Sigmoid colon (tissue), 7 donors: ENCODE measurements at places on chromosomes 16 and 17. TPM values are rescaled to one million over a fixed set of nuclear protein-coding genes. Genes with fewer than 3 reads are reported as not detected.

DNA sequence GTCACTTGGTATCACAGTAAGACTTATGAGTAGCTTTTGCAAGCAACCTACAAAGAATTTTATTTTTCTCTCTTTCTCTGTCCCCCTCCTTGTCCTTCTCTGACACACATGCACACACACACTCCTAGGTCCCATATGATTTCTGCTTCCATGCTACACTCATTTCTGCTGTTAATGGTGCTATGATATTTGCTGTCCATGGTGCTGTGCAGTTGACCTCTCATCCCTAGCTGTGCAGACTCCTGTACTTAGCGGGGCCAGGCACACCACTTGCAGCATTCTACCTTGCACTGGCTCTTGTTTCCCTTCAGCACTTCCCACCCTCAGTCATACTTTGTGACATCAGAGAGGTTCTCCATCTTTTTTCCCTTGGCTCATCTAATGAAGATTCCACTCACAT, 158.9 kb upstream of the CNTNAP4 start:
- H3K27me3 ChIP-seq, result no peaks in the 10 kb centered on the region
- H3K27ac ChIP-seq, result no peak overlapping the region
- no peak overlapping the region for H3K4me3 ChIP-seq
- DNase-seq, result no peak
- H3K36me3 ChIP-seq, result no peaks in the 10 kb centered on the region

- no peak overlapping the region for H3K4me3 ChIP-seq
- no peak for DNase-seq
- no peaks in the 10 kb centered on the region for H3K36me3 ChIP-seq
- no peaks in the 10 kb centered on the region for H3K4me1 ChIP-seq
- no peaks in the 10 kb centered on the region for H3K27me3 ChIP-seq
Observed at GRCh38 chr16:27152121-27152520, 51.2 kb upstream of the KDM8 start.

GRCh38 chr17:21090902-21091618, 35.7 kb upstream of the DHRS7B start:
- no peaks in the 10 kb centered on the region for H3K27me3 ChIP-seq
- H3K27ac ChIP-seq, result no peak overlapping the region
- H3K4me1 ChIP-seq, result no peaks in the 10 kb centered on the region
- H3K36me3 ChIP-seq, result no peaks in the 10 kb centered on the region
- DNase-seq, result no peak

Gene FUS
- 44.1 TPM for total RNA-seq

GRCh38 chr16:72835086-72835485, 212.8 kb downstream of the ZFHX3 start:
- no peaks in the 10 kb centered on the region for H3K36me3 ChIP-seq
- no peak for DNase-seq
- no peaks in the 10 kb centered on the region for H3K4me1 ChIP-seq
- H3K27me3 ChIP-seq, result no peaks in the 10 kb centered on the region

DNA sequence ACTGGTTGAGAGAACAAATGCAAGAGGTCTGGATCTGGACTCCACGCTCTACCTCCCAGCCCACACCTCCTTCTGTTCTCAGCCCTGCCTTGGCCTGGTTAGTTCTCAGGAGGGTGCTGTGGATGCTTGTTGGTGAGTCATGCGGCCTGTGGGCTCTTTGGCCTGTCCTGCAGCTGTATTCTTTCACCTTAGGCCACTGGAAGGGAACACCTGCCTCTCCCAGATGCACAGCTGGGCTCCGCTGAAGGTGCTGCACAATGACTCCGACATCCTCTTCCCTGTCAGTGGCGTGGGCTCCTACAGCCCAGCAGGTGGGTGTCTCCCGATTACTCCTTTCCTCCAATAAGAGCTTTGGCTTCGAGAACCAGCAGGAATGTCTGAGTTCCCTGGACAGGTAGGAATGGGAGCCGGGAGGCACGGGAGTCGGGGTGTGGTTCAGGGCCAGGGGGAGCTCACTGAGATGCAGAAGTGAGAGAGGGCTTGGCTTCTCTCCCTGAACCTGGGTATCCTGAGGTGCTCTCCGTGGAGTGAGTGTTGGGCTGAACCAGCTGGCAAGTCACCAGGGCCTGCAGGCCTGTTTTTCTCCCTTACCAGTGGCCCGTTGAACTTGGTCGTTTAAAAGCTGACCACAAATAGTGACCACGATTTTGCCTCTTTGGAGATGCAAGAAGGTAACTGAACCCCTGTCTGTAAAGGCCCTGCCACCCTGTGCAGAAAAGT, 85.0 kb downstream of the SNX29 start:
- no peaks in the 10 kb centered on the region for H3K36me3 ChIP-seq
- H3K4me3 ChIP-seq, result no peak overlapping the region
- no peak for DNase-seq
- H3K27me3 ChIP-seq, result no peaks in the 10 kb centered on the region
- peak overlapping the region; percentile 79 for H3K27ac ChIP-seq
- H3K4me1 ChIP-seq, result no peaks in the 10 kb centered on the region

- H3K4me1 ChIP-seq, result no peaks in the 10 kb centered on the region
- no peak overlapping the region for H3K27ac ChIP-seq
- H3K27me3 ChIP-seq, result no peaks in the 10 kb centered on the region
- no peak overlapping the region for H3K4me3 ChIP-seq
Observed at GRCh38 chr16:80027007-80027965, 426.7 kb upstream of the MAF start.

Gene BEAN1
- not detected for total RNA-seq

Gene IKZF3
- 0.33 TPM for total RNA-seq

GRCh38 chr17:67492251-67492740, 115.2 kb downstream of the PITPNC1 start:
- H3K4me1 ChIP-seq, result peaks cover 32% of the 10 kb centered on the region
- H3K27me3 ChIP-seq, result no peaks in the 10 kb centered on the region
- no peak overlapping the region for H3K4me3 ChIP-seq
- H3K36me3 ChIP-seq, result no peaks in the 10 kb centered on the region
- no peak for DNase-seq

DNA sequence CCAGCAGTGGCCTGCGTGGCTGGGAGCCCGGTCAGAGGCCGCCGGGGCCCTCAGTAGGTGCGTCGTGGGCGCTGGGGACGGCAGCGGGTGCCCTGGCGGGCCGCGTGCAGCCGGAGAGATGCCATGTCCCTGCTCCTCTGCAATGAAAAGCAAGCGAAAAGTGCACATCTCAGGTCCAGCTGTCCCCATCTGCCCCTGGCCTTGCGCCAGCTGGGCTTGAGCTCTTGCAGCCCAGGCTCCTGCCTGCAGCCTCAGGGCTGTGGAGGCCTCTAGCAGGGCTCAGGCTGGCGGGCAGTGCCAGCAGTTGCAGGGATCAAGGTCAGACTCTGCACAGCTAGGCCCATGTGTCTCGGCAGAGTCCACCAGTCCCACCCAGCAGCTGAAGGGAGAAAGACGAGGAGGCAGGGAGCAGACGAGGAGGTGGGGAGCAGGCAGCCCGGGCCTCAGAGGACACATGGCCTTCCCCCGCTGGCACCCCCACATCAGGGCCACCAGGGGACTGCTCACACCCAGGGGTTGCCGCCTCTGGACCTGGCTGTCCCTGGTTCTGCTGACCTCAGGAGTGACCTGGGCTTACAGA, 11.2 kb downstream of the SLC16A3 start:
- H3K36me3 ChIP-seq, result peaks cover 8% of the 10 kb centered on the region
- no peaks in the 10 kb centered on the region for H3K27me3 ChIP-seq
- no peak overlapping the region for H3K4me3 ChIP-seq
- no peaks in the 10 kb centered on the region for H3K4me1 ChIP-seq

Gene QRICH2
- total RNA-seq, result 2.5 TPM

GRCh38 chr17:8147805-8148404, 4.3 kb downstream of the PER1 start:
- no peaks in the 10 kb centered on the region for H3K27me3 ChIP-seq
- H3K36me3 ChIP-seq, result peaks cover 80% of the 10 kb centered on the region
- peak overlapping the region; percentile 99 for H3K27ac ChIP-seq
- DNase-seq, result peak; percentile 63
- no peak overlapping the region for H3K4me3 ChIP-seq
- H3K4me1 ChIP-seq, result peaks cover 41% of the 10 kb centered on the region

DNA sequence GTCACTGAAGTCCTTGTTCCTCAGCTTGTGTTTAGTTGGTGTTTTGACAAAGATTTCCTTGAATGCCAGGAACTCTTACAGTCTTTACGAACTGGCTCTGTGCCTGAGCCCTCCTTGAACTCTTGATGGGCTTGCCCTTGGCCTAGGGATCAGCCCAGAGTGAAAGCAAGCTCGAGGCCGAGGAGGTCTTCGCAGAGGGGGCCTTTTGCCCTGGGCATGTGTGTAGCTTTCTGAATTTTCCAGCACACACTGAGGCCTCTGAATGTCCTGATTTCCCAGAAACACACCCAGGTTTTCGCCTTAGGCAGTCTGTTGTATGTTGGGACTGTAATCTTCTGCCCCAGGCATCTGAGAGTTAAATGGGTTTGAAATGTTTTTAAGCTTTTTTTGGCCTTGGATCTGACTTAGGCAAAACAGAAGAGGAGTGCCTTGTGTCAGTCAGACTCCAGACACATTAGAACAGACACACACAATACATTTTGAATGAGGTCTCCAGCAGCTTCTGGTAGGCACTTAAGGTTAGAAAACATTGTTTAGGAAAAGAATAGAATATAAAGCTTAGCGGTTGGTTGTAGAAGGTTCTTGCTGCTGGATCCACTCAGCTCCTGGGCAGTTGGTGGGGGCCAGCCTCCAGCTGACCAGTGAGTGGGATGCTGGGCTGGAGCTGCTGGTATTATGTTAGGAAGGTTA, 17.1 kb downstream of the FOXK2 start:
- H3K4me3 ChIP-seq, result peak overlapping the region; percentile 14
- H3K27ac ChIP-seq, result peak overlapping the region; percentile 91
- DNase-seq, result peak; percentile 77
- H3K4me1 ChIP-seq, result no peaks in the 10 kb centered on the region
- no peaks in the 10 kb centered on the region for H3K27me3 ChIP-seq

GRCh38 chr17:58338841-58339754, 10.5 kb upstream of the TSPOAP1 start:
- peaks cover 38% of the 10 kb centered on the region for H3K4me1 ChIP-seq
- DNase-seq, result peak; percentile 80
- peak overlapping the region; percentile 68 for H3K27ac ChIP-seq

DNA sequence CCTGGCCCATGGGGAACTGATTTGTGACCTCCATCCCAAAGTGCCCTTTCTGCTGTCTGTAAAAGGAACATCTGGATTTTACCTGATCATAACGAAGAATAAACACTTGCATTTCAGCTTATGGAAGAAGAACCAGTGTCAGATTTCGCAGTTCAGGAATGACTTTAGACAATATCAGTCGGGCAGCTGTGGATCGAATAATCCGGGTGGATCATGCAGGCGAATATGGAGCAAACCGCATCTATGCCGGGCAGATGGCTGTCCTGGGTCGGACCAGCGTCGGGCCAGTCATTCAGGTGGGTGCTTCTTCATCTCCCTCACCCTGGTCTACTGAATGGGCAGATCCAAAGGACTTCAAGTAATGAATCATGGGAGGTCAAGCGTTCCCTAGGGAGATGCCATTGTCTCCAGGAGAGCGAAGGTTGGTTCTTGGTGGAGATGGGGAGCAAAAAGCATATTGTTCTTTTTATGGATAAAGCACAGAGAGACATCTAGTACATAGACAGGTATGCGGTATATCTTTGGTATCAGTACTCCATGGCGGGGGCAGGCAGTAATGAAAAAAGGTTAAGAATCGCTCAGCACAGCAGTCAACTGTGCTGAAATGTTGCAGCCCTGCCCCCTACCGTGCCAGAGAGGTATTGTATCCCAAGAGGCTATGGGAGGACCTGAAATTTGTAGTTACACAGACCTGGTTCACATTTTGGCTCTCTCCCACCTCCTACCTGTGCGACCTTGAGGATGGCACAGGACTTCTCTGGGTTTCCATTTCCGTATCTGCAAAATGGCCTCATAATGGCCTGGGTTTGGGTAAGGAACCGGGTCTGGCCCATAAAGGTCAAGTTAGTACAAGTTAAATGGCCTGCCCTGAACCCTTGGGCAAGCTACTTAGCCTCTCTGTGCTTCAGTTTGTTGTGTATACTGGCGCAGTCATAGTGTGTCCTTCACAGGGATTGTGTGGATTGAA, 4.7 kb downstream of the COQ7 start:
- H3K27me3 ChIP-seq, result no peaks in the 10 kb centered on the region
- no peak overlapping the region for H3K4me3 ChIP-seq
- H3K4me1 ChIP-seq, result peaks cover 24% of the 10 kb centered on the region
- no peaks in the 10 kb centered on the region for H3K36me3 ChIP-seq

DNA sequence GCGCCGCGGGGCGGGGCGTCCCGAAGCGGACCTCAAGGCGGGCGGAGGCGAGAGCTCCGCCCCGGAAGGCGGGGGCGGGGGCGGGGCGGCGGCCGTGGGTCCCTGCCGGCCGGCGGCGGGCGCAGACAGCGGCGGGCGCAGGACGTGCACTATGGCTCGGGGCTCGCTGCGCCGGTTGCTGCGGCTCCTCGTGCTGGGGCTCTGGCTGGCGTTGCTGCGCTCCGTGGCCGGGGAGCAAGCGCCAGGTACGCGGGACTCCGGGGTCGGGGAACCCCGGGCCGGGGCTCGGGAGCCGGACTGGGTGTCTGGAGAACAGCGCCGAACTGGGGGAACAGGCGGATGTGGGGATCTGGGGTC, at the start of gene TNFRSF12A:
TSS of gene TNFRSF12A (plus strand) at position 122 of the 357 bp plus-strand sequence. CDS start at position 152, 30 bp downstream.
- H3K27me3 ChIP-seq, result peaks cover 17% of the 10 kb centered on the region
- H3K4me1 ChIP-seq, result peaks cover 51% of the 10 kb centered on the region
- H3K4me3 ChIP-seq, result peak within 1 kb of the TSS; percentile 46
- H3K27ac ChIP-seq, result peak within 1 kb of the TSS; percentile 98

DNA sequence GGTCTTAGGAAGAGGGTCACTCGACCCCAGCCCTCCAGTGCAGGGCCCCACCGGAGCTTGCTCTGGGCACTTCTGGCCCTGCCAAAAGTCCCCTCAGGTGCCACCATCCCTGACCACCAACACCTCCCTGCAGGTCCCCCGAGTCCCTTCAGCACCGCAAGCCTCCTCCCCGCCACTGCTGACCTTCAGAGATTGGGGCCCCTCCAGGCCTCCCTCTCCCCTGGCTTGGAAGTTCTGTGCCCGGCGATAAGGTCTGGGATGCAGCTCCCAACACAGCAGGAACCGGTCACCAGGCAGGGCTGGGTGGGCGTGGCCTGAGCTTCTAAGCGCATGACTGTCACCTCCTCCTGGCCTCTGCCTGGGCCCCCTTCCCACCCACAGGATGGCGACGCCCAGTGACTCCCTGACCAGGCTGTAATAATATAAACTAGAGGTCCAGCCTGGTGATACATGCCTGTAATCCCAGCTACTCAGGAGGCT, 11.2 kb downstream of the PIEZO1 start:
- no peaks in the 10 kb centered on the region for H3K27me3 ChIP-seq
- no peak overlapping the region for H3K4me3 ChIP-seq
- H3K36me3 ChIP-seq, result no peaks in the 10 kb centered on the region
- peak; percentile 85 for DNase-seq
- H3K27ac ChIP-seq, result peak overlapping the region; percentile 97

- H3K4me1 ChIP-seq, result peaks cover 16% of the 10 kb centered on the region
- DNase-seq, result peak; percentile 100
- H3K4me3 ChIP-seq, result peak within 1 kb of the TSS; percentile 97
- peaks cover 28% of the 10 kb centered on the region for H3K36me3 ChIP-seq
- H3K27me3 ChIP-seq, result no peaks in the 10 kb centered on the region
Observed at GRCh38 chr17:82458179-82458884, at the start of gene NARF. TSS of gene NARF (plus strand) at chr17:82458741. CDS start at chr17:82458804, 63 bp downstream.

Gene CHST4
- not detected for total RNA-seq
